DND-41 (cell line): ENCODE measurements at places on chromosomes 2 and 18.
A peak's percentile ranks its signal among the peaks of the same experiment; 100 is the strongest.

DNA sequence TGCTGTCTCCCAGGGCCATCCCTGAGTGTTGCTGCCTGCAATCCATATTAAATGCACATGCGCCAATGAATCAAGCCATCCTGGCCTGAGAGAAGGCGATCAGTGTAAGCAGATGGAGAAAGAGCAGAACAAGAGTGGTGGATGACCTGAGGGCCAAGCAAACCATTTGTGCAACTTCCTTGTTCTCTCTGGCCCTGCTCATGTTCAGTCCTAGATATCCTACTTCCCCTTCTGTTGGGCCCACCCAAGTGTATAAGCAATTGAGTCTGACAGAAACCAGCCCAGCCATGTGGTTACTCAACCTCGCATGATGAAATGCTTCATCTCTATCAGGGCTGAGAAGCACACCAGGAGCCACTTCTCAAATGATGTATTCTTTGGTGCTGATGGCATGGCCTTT is 383.1 kb upstream of the ID2 start:
- DNase-seq: no peak

GRCh38 chr18:62702259-62702658 is 13.1 kb upstream of the PHLPP1 start:
- DNase-seq: peak; percentile 28

GRCh38 chr18:72822202-72822601 is 45.6 kb downstream of the NETO1 start:
- DNase-seq: no peak

DNA sequence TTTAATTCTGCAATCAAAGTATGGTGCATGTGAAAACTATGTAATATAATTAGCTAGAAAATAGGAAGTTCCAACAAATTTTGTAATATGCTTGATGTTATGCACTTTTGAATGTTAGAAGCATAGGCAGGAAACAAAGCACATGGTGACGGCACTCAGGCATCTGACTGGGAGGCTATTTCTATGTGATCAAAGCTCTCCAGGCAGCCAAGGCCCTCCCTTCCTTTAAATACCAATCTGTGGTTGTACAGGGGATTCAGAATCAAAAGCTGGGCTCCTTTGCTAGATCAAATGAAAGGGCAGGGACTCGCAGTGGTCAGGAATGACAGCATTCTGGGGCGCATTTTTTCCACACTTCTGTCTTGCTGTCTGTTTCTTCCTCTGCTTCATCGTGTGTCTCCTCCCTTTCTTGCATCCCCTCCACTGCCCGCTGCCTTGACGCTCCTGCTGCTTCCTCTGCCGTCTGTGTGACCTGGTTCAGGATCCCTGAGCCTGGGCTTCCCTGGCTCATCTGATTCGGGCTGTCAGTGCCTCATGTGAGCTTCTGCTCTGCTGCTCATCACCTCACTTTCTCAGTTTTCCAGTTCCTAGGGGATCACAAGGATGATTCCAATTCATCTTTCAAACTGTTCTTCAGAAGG is 30.9 kb downstream of the TMEM182 start:
- DNase-seq: no peak

- DNase-seq: no peak
These were observed 33.0 kb upstream of the PHLPP1 start for GRCh38 chr18:62682371-62682770.

- no peak for DNase-seq
These were observed 89.2 kb downstream of the LONRF2 start for GRCh38 chr2:100233061-100233460.

DNA sequence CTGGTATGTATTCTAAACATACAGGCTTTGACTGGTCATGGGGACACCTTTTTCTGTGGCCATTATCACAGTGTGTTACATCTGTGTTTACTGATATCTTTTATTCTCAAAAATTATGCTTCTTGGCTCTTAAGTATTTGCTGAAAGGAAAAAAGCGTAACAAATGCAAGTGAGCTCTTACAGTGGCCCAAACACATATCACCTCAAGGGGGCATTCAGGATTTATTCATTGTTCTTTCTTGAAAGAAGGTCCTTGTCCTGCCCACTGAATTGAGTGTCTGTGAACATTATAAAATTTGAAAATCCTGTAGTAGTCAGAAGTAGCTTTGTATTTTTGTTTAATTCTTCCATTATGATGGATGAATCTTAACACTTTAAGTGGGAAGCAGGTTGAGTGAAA is 454.5 kb downstream of the XIRP2 start:
- DNase-seq: no peak

DNA sequence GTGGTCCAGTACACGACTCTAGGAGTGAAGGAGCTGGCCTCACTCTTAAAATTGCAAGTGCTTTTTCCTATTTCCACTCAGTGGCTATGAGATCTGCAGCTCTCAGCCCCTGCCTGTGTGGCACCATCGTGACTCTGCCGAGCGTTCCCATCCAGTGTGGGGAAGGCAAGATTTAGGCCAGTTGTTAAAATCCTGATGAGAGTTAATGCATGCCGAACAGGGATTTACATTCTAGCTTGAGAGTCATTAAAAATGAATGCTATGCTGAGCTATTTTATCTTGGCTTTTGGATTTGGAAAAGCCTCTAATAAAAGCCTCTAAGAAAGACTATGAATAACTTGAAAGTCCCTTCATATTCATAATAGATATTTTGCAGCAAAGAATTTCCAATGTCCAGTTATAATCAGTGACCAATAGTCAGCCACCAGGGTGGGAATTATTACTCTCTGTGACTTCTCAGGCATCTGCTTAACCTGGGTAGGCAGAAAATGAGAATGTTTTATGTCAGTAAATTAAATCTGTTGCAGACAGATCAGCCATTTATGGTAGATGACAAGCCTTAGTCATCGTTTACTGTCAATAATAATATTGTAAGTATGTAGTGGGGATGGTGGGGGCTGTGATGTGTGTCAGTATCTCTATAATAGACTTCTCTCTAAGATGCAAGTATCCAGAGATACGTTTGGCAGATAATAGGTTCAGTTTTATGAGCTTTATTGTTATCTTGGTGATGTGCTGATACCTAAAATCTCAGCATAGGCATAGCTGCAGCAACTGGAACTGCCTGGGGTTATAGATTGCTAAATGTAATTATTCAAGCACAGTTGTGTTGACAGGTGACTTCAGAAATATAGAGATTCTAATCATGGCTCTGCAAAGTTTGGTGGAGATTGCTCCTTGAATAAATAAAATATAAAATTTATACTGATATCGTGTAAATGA is 207.8 kb downstream of the SOCS6 start:
- no peak for DNase-seq

- no peak for DNase-seq
These were observed 44.1 kb downstream of the MTHFD2 start for GRCh38 chr2:74242354-74243071.

GRCh38 chr2:152446213-152446612 is 111.2 kb downstream of the FMNL2 start:
- DNase-seq: no peak

- no peak for DNase-seq
These were observed 28.4 kb upstream of the RHOB start for GRCh38 chr2:20418519-20418918.

- no peak for DNase-seq
These were observed 68.5 kb downstream of the ETAA1 start for GRCh38 chr2:67465623-67466022.

DNA sequence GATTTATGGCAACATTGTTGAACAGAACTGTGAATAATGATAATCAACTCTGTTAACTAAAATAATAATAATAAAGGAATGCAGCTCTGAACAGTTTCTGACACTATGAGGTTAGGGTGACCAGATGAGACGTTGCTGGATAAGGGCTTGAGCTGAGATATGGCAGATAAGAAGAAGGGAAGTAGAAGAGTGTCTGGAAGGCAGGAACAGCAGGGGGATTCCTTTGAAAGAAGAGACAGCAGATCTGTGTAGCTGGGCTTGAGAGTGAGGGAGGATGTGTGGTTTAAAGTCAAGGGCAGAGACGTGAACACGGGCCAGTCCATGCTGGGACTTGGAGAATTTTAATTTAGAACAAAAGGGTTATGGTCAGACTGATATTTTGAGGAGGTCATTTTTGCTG is 273.1 kb upstream of the SLC14A2 start:
- DNase-seq: no peak

GRCh38 chr2:68764041-68764805 is 29.6 kb downstream of the ARHGAP25 start:
- DNase-seq: no peak

- no peak for DNase-seq
These were observed 79.5 kb downstream of the INPP4A start for GRCh38 chr2:98524168-98524567.

DNA sequence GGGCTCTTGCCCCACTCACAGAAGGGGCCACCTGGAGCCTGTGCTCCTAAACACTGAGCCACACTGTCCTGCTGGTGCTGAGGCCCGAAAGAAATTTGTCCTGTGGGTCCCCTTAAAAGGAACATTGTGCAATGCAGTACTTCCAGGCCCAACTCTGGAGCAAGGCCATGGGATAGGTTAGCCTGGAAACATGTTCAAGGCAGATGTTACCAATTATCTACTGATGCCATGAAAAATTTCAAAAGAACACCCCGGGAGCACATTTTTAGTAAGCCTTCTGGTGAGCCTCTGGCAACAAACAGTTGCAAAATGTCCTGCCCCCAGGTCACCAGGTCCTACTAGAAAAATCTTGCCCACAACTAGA is 12.3 kb upstream of the PTMA start:
- DNase-seq: no peak

- DNase-seq: no peak
These were observed 69.9 kb upstream of the MAPRE2 start for GRCh38 chr18:34971313-34971712.

GRCh38 chr18:62728254-62728653 is 12.9 kb downstream of the PHLPP1 start:
- DNase-seq: no peak

DNA sequence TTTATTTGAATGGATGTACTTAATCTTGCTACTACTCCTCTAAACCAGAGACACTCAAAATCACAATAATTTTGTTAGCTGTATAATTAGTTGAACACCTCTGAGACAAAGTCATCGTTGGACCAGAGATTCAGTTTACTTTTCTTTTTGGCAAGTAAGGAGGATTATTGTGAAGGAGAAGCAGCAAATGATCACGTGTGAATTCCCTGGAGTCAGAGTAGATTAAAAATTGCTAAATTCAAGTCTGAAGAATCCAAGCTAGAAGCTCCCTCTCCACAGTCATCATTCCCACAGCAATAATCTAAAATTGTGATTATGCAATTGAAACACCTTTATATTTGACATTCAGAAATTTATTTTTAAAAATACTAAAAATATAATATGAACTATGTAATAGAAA is 484.4 kb downstream of the CMPK2 start:
- DNase-seq: no peak

DNA sequence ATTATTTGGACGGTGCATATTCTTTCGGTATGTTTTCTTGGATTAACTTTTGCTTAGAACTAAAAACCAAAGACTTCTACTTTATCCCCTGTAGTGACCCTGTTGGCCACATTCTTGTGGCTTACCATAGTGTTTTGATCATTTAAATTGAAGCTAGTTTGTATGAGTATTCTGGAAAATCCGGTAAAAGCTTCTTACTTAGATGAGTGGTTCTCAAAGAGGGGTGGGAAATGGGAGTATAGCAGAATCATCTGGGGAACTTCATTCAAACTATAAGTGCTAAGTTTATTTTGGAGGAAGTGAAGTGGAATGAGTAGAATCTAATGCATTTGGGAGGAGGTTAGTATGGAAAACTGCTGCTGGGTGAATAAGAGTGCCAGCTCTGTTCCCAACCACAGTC is 3.8 kb downstream of the PPP1CB start:
- DNase-seq: no peak

DNA sequence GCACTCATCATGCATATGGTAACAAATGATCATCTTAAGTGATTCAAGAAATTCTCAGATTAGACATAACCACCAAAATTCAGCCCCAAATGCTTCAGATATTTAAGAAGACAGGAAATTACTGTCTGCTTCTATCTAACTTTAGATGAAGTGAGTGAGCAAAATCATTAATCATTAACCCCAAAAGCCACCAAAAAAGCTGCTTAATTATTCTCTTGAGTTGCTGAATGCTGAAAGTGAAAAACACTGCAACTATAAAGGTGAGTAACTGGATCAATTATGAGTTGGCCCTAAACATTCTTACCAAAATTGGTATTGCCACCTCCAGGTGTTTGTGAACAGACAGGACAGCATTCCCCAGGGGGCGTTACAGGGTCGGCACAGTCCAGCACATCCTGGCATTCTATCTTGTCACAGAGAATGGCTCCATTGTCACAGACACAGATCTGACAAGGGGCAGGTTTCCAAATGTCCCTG is 69.6 kb downstream of the COL5A2 start:
- no peak for DNase-seq

DNA sequence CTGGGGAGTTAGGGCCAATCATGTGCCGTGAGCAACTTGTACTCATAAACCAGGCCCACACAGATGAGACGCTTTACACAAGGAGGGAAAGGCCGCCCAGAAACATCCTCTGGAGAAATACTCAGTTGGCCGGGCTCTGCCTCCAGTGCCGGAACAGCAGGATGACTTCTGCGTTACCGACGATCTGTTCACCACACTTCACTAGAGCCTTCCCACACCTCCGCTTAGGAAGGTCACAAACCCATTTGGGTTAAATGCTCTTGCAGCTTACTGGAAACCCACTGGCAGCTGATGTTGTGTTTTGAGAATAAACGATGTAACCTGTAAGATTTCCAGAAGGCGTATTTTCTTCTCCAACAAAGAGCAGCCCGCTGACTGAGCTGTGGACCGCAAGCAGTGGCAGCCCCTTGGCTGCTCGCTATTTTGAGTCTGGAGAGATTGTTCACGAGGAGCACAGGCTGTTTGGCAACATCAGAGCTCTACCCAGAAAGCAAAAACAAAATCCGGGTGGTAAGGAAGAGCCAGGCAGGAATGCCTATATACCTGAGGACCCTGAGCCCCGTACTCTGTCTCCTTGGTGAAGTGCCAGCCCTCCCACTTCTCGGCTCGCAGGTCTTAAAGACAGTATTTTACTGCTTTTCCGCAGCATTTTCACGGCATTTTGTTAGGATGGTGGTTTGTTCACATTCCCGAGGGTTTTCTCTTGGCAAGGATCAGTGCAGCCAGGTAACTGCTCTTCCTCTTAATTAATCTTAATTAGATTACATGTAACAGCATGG is 44.0 kb downstream of the COLEC12 start:
- no peak for DNase-seq

DNA sequence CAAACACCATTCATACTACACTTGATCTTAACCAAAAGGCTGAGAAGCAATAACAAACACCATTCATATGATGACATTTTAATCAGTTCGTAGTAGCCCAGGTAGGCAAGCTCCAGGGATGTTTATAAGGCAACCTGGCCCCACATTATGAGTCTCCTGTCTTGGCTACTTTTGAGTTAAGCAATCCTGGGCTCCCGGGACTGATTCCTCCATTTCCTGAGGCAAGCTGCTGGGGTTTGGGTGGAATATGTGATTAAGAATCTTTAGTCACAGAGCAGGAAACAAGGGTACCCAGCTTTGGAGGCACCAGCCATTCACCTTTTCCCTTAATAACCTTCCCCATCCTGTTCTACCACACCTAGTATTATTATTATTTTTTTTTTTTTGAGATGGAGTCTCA is 24.5 kb upstream of the SPRED2 start:
- no peak for DNase-seq
